Astrocyte (in vitro differentiated cells and primary cell): ENCODE measurements at places on chromosomes 5 and 9. TPM values are rescaled to one million over a fixed set of nuclear protein-coding genes. Genes with fewer than 3 reads are reported as not detected.

DNA sequence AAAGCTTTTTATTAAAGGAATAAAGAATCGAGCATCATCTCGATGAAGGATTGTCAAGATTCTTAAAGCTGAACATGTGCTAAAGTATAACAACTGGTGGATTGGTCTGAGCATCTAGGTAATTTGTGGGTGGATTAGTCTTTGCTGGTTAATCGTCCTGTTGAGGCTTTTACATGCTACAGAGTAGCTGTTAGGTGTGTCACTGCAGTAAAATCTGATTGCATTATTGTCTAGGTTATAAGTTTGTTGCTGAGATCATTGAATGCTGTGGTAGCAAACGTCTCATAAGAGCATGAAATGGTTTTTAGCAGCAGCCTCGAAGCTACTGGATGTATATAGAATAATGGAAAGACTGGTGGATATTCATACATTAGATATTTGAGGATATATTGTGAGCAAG, 7.2 kb downstream of the FBXO38 start:
- H3K36me3 ChIP-seq = peaks cover 10% of the 10 kb centered on the region
- H3K4me1 ChIP-seq = peaks cover 5% of the 10 kb centered on the region
- no peak overlapping the region for H3K27ac ChIP-seq
- DNase-seq = no peak

GRCh38 chr5:122478741-122479442, 166.9 kb downstream of the SNCAIP start:
- no peak overlapping the region for H3K4me3 ChIP-seq
- H3K36me3 ChIP-seq = no peaks in the 10 kb centered on the region
- no peak overlapping the region for H3K27ac ChIP-seq
- H3K4me1 ChIP-seq = no peaks in the 10 kb centered on the region
- no peaks in the 10 kb centered on the region for H3K27me3 ChIP-seq

DNA sequence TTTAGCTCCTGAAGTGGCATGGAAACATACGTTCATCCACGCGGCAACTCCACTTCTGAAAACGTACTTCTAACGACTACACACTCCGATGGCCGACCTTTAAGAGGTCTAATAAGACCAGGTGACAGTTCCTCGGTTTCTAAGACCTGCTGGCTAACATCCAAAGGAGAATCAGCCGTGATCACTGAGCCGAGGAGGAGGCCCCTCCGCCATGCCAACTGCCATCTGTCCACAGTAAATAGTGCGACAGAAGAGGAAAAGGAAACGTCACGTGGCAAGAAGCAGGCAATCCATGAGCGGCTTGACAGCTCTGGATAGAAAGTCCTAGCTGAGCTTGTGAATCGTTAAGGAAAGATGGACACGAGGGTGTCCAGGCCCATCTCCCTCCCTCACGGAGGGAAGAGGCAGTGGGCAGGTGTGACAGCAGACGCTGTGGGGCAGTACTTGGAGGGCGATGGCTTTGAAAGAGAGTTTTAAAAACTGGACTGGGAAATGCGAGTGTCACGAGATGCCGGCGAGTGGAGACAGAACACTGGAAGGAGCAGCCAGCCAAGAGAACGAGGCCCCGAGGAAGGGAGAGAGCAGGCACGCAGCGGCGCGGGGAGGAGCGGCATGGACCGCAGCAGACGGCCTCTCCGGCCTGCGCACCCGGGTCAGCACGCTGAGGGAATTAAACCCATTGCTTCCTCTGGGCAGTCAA, 66.7 kb upstream of the TBC1D9B start:
- no peak overlapping the region for H3K4me3 ChIP-seq
- DNase-seq = no peak
- H3K4me1 ChIP-seq = no peaks in the 10 kb centered on the region
- no peaks in the 10 kb centered on the region for H3K36me3 ChIP-seq

DNA sequence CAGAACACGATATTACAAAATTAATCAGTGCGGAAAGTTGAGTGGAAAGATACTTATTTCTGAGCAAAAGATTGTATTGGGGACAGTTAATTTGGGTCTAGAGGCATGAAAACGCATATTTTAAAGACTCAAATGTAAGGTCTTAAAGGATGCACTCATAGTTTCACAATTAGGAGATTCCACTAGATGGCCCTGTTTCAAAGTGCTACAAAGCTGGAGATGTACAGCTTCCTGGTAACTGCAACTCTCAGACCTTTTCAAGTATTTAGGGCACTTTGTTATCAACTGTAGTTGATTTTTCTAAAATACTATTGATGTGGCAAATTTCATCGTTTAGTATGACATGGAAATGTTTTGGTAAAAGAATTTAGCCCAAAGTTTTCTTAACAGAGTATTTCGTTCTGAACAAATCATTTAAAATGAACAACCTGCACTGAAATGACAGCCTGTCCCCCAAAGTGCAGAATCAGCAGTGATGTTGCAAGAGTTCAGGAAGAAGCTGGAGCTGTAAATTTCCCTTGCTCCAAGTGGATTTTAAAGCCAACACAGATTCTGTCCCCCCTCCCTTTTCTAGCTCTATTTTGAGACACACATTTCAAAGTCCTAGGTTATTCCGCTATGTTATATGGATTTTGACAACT, 16.2 kb upstream of the NDUFB6 start:
- peak; percentile 56 for DNase-seq
- no peaks in the 10 kb centered on the region for H3K36me3 ChIP-seq
- H3K4me1 ChIP-seq = peaks cover 3% of the 10 kb centered on the region
- no peak overlapping the region for H3K27ac ChIP-seq

DNA sequence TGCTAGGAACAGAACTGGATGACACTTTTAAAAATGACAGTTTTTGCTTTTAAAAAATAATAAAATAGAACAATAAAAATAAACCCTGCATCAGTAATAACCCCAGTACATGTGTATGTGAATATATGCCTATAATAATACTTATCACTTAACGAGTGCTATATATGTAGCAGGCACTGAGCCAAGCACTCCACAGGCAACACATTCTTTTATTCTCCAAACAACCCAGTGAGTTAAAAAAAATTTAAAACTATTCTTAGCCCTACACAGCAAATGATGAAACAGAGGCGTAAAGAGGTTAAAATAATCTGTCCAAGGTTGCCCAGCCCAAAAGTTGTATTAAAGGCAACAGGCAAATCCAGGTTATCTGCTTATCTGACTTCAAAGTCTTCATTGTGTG, 124.5 kb upstream of the SMIM23 start:
- no peaks in the 10 kb centered on the region for H3K36me3 ChIP-seq
- no peaks in the 10 kb centered on the region for H3K27me3 ChIP-seq

- no peak overlapping the region for H3K4me3 ChIP-seq
- peak; percentile 27 for DNase-seq
- H3K27ac ChIP-seq = no peak overlapping the region
Measured at GRCh38 chr5:89473196-89473595, 590.2 kb upstream of the MEF2C start.

- H3K27me3 ChIP-seq = no peaks in the 10 kb centered on the region
- no peak overlapping the region for H3K4me3 ChIP-seq
- H3K36me3 ChIP-seq = peaks cover 7% of the 10 kb centered on the region
- peak; percentile 19 for DNase-seq
- no peak overlapping the region for H3K27ac ChIP-seq
- peaks cover 10% of the 10 kb centered on the region for H3K4me1 ChIP-seq
Measured at GRCh38 chr5:154403234-154403633, 42.6 kb upstream of the SAP30L start.

DNA sequence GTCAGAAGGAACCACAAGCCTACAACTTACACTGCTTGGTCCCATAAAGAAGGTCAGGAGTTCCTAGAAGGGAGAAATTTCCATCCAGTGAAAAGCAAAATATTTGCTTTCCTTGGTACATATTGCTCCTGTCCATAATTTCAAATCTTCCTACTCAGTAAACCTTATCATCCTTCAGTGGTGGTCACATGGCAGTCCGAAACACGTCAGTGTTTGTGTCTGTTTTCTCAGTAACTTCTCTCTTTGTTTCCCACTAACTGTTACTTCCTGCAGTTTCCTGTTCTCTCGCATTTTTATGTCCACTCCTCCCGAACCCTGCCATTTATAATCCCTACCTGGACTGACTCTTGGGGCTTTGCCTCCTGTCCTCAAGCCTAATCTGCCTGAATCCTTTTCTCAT, 129.1 kb downstream of the FANCC start:
- H3K4me3 ChIP-seq = no peak overlapping the region
- no peaks in the 10 kb centered on the region for H3K27me3 ChIP-seq
- DNase-seq = no peak

GRCh38 chr5:72834924-72835323, 18.5 kb downstream of the TNPO1 start:
- H3K4me1 ChIP-seq = peaks cover 2% of the 10 kb centered on the region
- no peak overlapping the region for H3K4me3 ChIP-seq
- H3K27me3 ChIP-seq = no peaks in the 10 kb centered on the region

- H3K4me1 ChIP-seq = peaks cover 10% of the 10 kb centered on the region
- DNase-seq = no peak
- no peaks in the 10 kb centered on the region for H3K27me3 ChIP-seq
- no peaks in the 10 kb centered on the region for H3K36me3 ChIP-seq
- no peak overlapping the region for H3K27ac ChIP-seq
Measured at GRCh38 chr9:122039234-122039633, 53.9 kb downstream of the TTLL11 start.

GRCh38 chr5:130032807-130033206, 128.5 kb downstream of the CHSY3 start:
- no peak for DNase-seq
- H3K4me1 ChIP-seq = no peaks in the 10 kb centered on the region
- H3K4me3 ChIP-seq = no peak overlapping the region
- no peaks in the 10 kb centered on the region for H3K27me3 ChIP-seq
- H3K36me3 ChIP-seq = no peaks in the 10 kb centered on the region
- H3K27ac ChIP-seq = no peak overlapping the region

DNA sequence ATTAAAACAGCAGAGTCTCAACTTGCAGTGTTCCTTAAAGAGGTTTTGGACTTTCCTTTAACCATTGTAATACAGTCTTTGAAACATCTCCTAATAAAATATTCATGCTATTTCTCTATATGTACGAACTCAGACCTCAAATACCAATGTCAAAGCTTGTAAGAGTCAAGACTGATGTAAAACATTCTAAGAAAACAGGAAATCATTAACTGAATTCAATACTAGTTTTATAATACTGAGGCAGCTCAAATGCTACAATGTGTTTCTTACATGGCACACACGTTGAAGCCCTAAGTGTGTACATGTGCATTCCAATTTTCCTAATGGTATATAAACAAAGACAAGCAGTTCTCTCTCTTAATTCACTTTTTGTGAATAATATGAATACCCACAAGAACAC, 11.6 kb downstream of the PSIP1 start:
- no peak overlapping the region for H3K4me3 ChIP-seq
- H3K36me3 ChIP-seq = peaks cover 5% of the 10 kb centered on the region
- no peak overlapping the region for H3K27ac ChIP-seq
- H3K4me1 ChIP-seq = no peaks in the 10 kb centered on the region
- H3K27me3 ChIP-seq = no peaks in the 10 kb centered on the region

Gene FBP2
- not detected in 2 replicates for total RNA-seq

Gene PKN3
- total RNA-seq = 2.3 and 3.1 TPM in 2 replicates
